ENCODE measurements at places on chromosomes 4 and X. TPM values are rescaled to one million over a fixed set of nuclear protein-coding genes. Genes with fewer than 3 reads are reported as not detected.

Gene RIPPLY1
- total RNA-seq: not detected

Gene PAK3
- total RNA-seq: 3.9 TPM

Gene ASB5
- not detected for total RNA-seq

Gene FAM47E
- total RNA-seq: 0.38 TPM

Gene PDE6B
- total RNA-seq: 6.9 TPM

Gene TLR7
- not detected for total RNA-seq

Gene TEC
- total RNA-seq: 1.8 TPM

Gene ETNPPL
- total RNA-seq: not detected

Gene GPR173
- 4.0 TPM for total RNA-seq

Gene AR
- 0.49 TPM for total RNA-seq

Gene PAGE4
- not detected for total RNA-seq

Gene GIMD1
- total RNA-seq: not detected

Gene NIPAL1
- total RNA-seq: 0.57 TPM

Gene SATL1
- not detected for total RNA-seq

Gene RADX
- total RNA-seq: 0.65 TPM

Gene DCUN1D4
- total RNA-seq: 18.6 TPM

Gene IL2
- total RNA-seq: not detected

Gene SEC31A
- total RNA-seq: 299 TPM

Gene CT45A1
- total RNA-seq: not detected

Gene IL13RA2
- 2.7 TPM for total RNA-seq

Gene HSFX1
- total RNA-seq: 0.16 TPM

Gene SULT1E1
- 0.97 TPM for total RNA-seq

Gene PGAM4
- not detected for total RNA-seq

Gene PPP4R3C
- not detected for total RNA-seq

Gene ETDA
- total RNA-seq: not detected

Gene RAB28
- 13.5 TPM for total RNA-seq

Gene DIPK2B
- total RNA-seq: 118 TPM

Gene FAT1
- 9.1 TPM for total RNA-seq

Gene EGF
- not detected for total RNA-seq
